ENCODE measurements at places on chromosomes 3 and 15.
A peak's percentile ranks its signal among the peaks of the same experiment; 100 is the strongest.

- DNase-seq, result no peak
Observed at GRCh38 chr3:59982510-59982909, 932.7 kb upstream of the CFAP20DC start.

DNA sequence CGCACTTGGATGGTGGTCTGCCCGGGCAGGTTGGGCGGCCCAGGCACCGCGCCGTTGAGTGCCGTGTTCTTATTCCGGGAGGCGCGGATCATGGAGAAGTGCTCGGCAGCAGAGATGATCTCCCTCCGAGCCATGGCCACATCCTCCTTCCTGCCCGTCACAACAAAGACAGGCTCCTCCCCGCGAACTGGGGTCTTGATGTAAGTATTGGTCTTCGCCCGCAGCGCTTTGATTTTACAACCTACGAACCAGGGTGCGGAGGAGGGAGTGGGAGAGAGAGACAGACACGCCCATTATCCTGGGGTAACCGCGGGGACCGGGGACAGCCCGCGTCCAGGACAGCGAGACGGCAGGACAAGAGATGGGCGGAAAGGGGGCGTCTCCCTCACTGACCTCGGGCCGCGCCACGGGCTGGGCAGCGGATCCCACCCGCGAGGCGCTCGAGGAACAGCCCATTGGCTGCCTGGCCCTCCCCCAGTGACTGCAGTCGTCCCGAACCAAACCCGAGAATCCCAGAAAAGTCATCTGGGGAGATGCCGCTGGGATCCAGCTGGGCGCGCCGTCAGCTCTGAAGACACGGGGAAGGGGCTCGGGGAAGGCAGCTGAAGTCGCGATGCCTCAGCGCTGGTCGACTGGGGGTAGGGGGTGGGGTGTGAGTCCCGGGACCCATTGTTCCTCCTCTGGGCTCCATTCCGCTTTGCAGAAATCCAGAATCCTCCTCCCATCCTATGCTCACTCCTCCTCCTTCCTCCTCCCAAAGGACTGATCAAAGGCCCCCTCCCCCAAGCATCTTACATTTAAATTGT is 1.2 kb downstream of the MEX3B start:
- peak; percentile 40 for DNase-seq

GRCh38 chr15:65066001-65066634 is 1.7 kb downstream of the RASL12 start:
- DNase-seq, result peak; percentile 40

DNA sequence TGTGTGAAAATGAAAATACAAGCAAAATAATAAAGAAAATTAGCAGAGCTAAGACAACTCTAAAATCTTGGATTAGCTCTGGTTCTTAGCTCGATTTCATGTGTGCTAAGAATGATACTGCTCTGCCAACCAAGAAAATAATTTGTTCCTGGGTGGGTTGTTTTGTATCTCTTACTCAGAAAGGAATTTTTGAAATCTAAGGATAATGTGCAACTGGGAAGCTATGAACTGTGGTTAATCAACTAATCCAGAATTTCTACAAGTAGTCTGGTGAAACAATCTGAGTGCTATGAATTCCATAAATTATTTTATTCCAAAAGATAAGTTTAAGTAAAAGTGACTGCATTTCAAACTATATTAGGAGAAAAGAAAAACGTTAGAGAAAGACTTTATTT is 92.0 kb downstream of the TFDP2 start:
- no peak for DNase-seq

- DNase-seq, result no peak
Observed at GRCh38 chr15:99387421-99388168, 136.3 kb downstream of the LRRC28 start.

DNA sequence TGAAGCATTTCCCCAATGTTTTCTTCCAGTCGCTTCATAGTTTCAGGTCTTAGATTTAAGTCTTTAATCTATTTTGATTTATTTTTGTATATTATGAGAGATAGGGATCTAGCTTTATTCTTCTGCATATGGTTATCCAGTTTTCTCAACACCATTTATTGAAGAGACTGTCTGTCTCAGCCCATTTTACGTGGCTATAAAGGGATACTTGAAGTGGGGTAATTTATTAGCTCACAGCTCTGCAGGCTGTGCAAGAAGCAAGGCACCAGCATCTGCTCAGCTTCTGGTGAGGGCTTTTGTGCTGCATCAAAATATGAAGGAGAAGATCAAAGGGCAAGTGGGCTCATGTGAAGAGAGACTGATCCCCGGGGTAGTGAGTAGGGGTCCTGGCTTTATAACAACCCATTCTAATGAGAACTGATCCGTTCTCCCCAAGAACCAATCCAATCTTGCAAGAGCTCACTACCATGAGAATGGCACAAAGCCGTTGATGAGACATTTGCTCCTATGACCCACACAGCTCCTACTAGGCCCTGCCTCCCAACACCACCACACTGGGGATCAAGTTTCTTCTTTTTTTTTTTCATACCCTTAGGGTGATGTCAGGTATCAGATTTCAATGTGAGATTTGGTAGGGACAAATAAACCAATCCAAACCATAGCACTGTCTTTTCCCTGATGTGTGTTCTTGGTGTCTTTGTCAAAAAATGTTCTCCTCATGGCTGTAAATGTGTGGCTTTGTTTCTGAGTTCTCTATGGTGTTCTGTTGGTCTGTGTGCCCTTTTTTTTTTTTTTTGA is 63.2 kb downstream of the IQGAP1 start:
- DNase-seq, result peak; percentile 61

GRCh38 chr3:174206607-174207192 is 652.4 kb upstream of the NAALADL2 start:
- DNase-seq, result no peak

DNA sequence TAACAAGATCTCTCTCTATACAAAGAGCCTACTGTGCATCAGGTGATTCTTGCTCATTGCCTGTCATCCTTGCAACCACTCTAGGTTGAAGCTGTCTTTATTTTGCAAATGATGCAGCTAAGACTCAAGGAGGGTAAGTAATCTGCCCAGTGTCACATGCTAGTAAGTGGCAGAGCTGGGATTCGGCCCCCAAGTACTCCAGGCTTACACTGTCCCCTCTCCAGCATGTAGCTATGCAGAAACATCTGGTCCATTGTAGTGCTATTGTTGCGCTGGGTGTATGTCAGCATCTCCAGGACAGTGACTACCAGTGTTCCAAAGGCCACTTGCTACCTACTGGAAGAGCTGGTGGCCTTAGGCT is 248.9 kb downstream of the SLCO3A1 start:
- DNase-seq, result no peak

DNA sequence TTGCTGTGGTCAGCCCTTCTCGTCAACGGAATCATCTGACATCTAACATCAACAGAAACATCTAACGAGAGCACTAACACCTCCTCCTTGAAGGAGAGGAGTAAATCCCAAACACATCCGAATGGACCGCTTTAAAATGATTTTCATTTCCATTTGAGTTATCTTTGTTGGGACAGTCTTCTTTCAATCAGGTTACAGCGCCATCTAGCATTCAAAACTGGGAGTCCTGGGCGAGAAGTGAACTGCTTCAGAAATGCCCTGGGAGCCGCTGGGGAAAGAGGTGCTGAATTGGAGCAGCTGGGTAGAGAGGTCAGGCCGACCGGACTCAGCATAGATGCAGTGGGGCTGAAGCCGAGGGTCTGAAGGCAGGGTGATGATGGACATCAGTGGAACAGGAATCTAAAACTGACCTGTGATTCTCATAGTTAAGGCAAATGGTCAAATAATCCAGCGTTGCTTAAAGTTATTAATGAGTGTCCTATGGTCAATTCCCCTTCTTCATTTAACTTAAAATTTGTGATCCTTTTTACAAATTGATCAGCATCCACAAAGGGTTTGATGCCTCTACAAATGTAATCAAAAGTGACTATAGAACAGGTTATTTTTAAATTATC is 170.0 kb upstream of the NDN start:
- DNase-seq, result peak; percentile 37

- no peak for DNase-seq
Observed at GRCh38 chr3:156677536-156677935, 3.1 kb downstream of the TIPARP start.

- DNase-seq, result no peak
Observed at GRCh38 chr15:87877114-87877810, 379.3 kb downstream of the NTRK3 start.

DNA sequence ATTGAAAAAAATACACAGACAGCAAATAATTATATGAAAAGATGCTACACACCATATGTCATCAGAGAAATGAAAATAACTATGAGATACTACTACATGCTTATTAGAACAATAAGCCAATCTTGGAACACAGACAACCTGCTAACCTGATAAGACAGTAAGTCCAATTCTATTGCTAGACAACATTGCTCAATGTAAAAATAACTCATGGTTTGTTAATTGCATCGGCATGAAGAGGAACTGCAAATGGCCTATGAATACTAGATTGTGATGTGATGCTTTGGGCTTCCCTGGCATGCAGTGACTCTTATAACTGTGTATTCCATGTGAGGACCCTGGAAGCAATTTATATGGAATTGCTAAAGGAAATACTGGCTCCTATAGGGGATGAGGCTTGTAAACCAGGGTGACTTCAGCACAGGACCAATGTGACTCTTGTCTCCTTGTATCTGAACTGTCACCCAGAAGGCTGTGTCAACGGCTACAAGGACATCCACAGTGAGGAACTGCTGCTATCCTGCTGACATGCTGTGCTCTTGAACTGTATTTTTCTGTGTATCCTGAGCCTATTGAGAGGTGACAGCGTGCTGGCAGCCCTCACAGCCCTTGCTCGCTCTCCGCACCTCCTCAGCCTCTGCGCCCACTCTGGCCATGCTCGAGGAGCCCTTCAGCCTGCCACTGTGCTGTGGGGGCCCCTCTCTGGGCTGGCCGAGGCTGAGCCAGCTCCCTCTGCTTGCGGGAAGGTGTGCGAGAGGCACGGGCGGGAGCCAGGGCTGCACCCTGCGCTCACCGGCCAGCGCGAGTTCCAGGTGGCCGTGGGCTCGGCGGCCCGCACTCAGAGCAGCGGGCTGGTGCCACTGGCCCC is 385.7 kb downstream of the CNTN4 start:
- no peak for DNase-seq

GRCh38 chr3:133038731-133039375 is 662 bp downstream of the TMEM108 start:
- peak; percentile 2 for DNase-seq

DNA sequence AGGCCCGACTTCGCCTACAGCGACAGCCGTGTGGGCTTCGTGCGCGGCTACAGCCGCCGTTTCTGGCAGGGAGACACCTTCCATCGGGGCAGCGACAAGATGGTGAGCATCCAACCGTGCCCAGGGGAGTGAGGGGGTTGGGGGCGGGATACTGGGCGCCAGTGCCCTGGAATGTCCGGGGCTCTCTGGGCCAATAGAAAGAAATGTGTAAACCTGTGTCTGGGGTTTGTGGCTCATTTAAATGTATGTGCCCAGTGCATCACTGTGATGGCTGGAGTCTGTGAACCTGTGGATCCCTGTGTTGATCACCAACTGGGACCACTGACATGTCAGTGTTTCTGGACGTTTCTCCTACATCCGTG is 423 bp downstream of the CHAC1 start:
- no peak for DNase-seq

- no peak for DNase-seq
Observed at GRCh38 chr3:95710684-95711083, 1103.7 kb upstream of the EPHA6 start.

GRCh38 chr15:66858423-66859207 is 156.6 kb downstream of the SMAD6 start:
- no peak for DNase-seq

GRCh38 chr3:193174140-193174539 is 66.9 kb upstream of the PLAAT1 start:
- DNase-seq, result peak; percentile 10

- DNase-seq, result peak; percentile 40
Observed at GRCh38 chr3:59653405-59654122, 603.7 kb upstream of the CFAP20DC start.

DNA sequence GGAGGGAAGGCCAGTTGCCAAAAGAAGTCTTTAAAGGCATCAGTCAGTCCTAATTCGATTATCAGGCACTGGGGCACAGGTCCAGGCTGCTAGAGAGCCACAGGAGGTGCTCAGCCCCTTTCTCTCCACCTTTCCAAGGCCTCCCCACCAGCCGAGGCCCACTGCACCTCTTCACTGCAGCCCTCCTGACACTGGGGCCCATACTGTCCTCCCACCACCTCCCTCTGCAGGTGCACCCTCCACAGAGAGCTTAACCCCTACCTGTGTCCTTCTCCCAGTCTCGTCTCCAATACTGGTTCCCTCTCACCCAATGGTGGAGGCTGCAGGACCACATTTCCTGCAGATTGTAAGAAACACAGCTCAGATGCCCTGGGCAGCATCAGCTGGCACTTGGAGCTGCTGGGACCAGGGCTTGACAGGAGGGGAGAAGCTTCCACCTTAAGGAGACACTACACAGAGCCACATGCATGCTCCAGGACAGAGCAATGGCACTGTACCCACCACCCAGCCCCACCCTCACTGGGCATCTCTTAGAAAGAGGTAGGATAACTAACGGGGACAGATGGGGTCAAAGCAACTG is 81.6 kb upstream of the PRR20G start:
- DNase-seq, result no peak

- peak; percentile 44 for DNase-seq
Observed at GRCh38 chr15:73944161-73945129, 18.2 kb downstream of the LOXL1 start.

- no peak for DNase-seq
Observed at GRCh38 chr3:123076496-123077418, 9.9 kb downstream of the PDIA5 start.

DNA sequence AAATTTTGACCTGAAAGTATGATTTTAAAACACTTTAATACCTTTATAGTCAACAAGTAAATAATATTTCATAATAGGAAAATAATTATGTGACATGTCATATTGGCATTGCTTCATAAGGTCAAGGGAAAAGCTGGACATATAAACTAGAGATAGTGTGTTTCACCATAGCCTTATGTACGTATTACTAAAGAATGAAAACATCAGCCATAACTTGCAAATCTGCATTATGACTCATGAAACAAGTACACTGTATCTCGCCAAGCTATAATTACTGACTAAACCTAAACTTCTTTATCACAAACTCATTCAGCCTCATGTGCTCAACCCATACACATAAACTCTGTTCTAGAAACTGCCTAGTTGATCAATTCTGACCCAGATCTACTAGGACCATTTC is 950.1 kb downstream of the FHIT start:
- DNase-seq, result peak; percentile 57

GRCh38 chr3:197394464-197395321 is 96.3 kb upstream of the DLG1 start:
- DNase-seq, result peak; percentile 100

DNA sequence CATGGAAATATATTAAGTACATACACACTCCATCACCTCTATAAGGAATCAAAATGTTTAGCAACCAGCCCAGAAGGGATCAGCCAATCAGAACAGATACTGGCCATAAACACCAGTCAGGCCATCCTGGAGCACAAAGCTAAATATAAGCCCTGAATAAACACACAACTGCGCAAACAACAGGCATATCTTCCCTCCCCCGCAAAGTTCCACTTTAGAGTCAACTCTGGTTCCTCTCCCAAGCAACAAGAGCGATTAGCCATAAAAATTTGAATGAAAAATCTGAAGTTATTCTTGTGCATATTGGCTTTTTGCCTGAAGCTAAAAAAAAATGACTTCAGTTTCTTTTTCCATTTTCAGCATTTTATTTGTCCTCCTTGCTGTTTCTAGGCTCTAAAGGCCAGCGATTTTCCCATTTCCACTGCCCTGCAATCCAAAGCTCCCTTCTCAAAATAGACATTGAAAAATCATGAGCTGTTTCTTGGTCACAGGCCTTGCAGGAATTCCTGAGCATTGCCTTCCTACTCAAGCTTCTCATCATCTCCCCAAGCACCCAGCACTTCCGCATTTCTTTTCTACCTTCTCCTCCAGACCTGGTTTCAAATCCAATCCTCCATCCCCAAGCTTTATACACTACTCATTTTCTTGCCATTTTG is 247.9 kb downstream of the ZMAT3 start:
- DNase-seq, result no peak
